ENCODE measurements at places on chromosomes 4 and X. TPM values are rescaled to one million over a fixed set of nuclear protein-coding genes. Genes with fewer than 3 reads are reported as not detected.

DNA sequence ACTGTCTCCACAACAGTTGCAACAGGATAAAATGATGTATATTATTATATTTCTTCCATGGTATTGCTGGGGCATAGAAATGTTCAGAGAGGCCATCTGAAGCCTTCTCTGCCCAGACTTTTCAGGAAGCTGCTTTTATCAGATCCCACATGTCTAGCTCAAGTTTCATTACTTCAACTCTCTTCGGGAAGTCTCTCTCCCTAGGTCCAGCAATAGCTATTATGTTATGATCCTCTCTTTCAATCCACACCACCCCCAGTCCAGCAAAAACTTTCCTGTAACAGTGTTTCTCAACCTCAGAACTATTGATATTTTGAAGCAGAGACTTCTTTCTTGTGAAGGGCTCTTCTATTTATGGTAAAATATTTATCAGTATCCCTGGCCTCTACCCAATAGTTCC, 44.9 kb downstream of the CXCL1 start:
- no peak for DNase-seq
- no peaks in the 10 kb centered on the region for H3K36me3 ChIP-seq
- H3K4me3 ChIP-seq = no peak overlapping the region
- H3K4me1 ChIP-seq = no peaks in the 10 kb centered on the region
- no peak overlapping the region for H3K27ac ChIP-seq

- H3K36me3 ChIP-seq = peaks cover 2% of the 10 kb centered on the region
- H3K4me1 ChIP-seq = peaks cover 2% of the 10 kb centered on the region
- no peak for DNase-seq
These were observed 600 bp downstream of the POU3F4 start for GRCh38 chrX:83508526-83509253.

- H3K36me3 ChIP-seq = no peaks in the 10 kb centered on the region
- H3K27me3 ChIP-seq = peaks cover 24% of the 10 kb centered on the region
- no peak overlapping the region for H3K27ac ChIP-seq
- H3K4me1 ChIP-seq = no peaks in the 10 kb centered on the region
- H3K4me3 ChIP-seq = no peak overlapping the region
These were observed 54.2 kb downstream of the QRFPR start for GRCh38 chr4:121326597-121326996.

GRCh38 chr4:128552586-128552907, 257.0 kb upstream of the JADE1 start:
- no peaks in the 10 kb centered on the region for H3K36me3 ChIP-seq
- H3K27ac ChIP-seq = no peak overlapping the region
- peaks cover 13% of the 10 kb centered on the region for H3K4me1 ChIP-seq

Gene GABRA4
- total RNA-seq = not detected

Measured in activated naive CD4-positive, alpha-beta T cell treated with anti-CD3 and anti-CD28 coated beads for 36 hours (primary cell).